Glomerular endothelial cell (primary cell): ENCODE measurements at places on chromosomes 11 and 22. TPM values are rescaled to one million over a fixed set of nuclear protein-coding genes. Genes with fewer than 3 reads are reported as not detected.

The CASP5 gene
- total RNA-seq, result not detected in 2 replicates

The TMPRSS13 gene
- 0.05 and 0.06 TPM in 2 replicates for total RNA-seq

The IGLL5 gene
- not detected in 2 replicates for total RNA-seq

The OR2AG1 gene
- total RNA-seq, result not detected in 2 replicates

The CASP1 gene
- total RNA-seq, result 32.0 and 40.8 TPM in 2 replicates

The GLYATL1 gene
- total RNA-seq, result not detected in 2 replicates

The NRGN gene
- 10.6 and 14.4 TPM in 2 replicates for total RNA-seq

The RBMXL2 gene
- total RNA-seq, result not detected in 2 replicates

The TRPM5 gene
- total RNA-seq, result not detected in 2 replicates

The OR52I1 gene
- not detected in 2 replicates for total RNA-seq

The ANKK1 gene
- total RNA-seq, result 0.12 TPM in 1 of 2 replicates, not detected in the other

The IGSF9B gene
- total RNA-seq, result 0.68 TPM in 1 of 2 replicates, not detected in the other

The OR52N5 gene
- not detected in 2 replicates for total RNA-seq

The YDJC gene
- total RNA-seq, result 46.8 and 47.4 TPM in 2 replicates

The TP53AIP1 gene
- total RNA-seq, result not detected in 2 replicates

The THY1 gene
- total RNA-seq, result 16.1 and 23.6 TPM in 2 replicates

The HDAC10 gene
- 49.1 and 55.5 TPM in 2 replicates for total RNA-seq

The C22orf31 gene
- total RNA-seq, result not detected in 2 replicates

The C1QTNF4 gene
- 0.29 and 1.3 TPM in 2 replicates for total RNA-seq

The FJX1 gene
- 64.6 and 73.2 TPM in 2 replicates for total RNA-seq

The CNGA4 gene
- total RNA-seq, result 0.12 TPM in 1 of 2 replicates, not detected in the other

The SHISA8 gene
- total RNA-seq, result not detected in 2 replicates

The COMT gene
- total RNA-seq, result 376 and 456 TPM in 2 replicates

The EFCAB6 gene
- total RNA-seq, result 0.23 and 2.7 TPM in 2 replicates

The MYH9 gene
- 1,563 and 2,110 TPM in 2 replicates for total RNA-seq

The CARD10 gene
- 34.8 and 37.7 TPM in 2 replicates for total RNA-seq

The SYT12 gene
- total RNA-seq, result 0.18 TPM in 1 of 2 replicates, not detected in the other

The PKNOX2 gene
- 0.29 and 0.76 TPM in 2 replicates for total RNA-seq

The HMOX1 gene
- total RNA-seq, result 60.6 and 176 TPM in 2 replicates

The KRTAP5-2 gene
- total RNA-seq, result not detected in 2 replicates

The MIAT gene
- total RNA-seq, result 0.10 and 0.29 TPM in 2 replicates

The OR8D4 gene
- not detected in 2 replicates for total RNA-seq

The ZNF70 gene
- 3.6 and 6.0 TPM in 2 replicates for total RNA-seq

The OVOL1 gene
- not detected in 2 replicates for total RNA-seq

The HBG1 gene
- total RNA-seq, result not detected in 2 replicates

The MCM5 gene
- 33.6 and 37.1 TPM in 2 replicates for total RNA-seq

The SCGB2A2 gene
- not detected in 2 replicates for total RNA-seq

The DENND6B gene
- total RNA-seq, result 6.4 and 15.2 TPM in 2 replicates

The CHCHD10 gene
- total RNA-seq, result 15.2 and 24.3 TPM in 2 replicates

The CADM1 gene
- total RNA-seq, result 9.7 and 10.7 TPM in 2 replicates

The NFAM1 gene
- total RNA-seq, result not detected in 2 replicates

The BTG4 gene
- not detected in 2 replicates for total RNA-seq
